ENCODE measurements at places on chromosomes 13 and 19.

- DNase-seq, result no peak
Measured at GRCh38 chr19:8074501-8074900, 21.9 kb downstream of the CCL25 start.

DNA sequence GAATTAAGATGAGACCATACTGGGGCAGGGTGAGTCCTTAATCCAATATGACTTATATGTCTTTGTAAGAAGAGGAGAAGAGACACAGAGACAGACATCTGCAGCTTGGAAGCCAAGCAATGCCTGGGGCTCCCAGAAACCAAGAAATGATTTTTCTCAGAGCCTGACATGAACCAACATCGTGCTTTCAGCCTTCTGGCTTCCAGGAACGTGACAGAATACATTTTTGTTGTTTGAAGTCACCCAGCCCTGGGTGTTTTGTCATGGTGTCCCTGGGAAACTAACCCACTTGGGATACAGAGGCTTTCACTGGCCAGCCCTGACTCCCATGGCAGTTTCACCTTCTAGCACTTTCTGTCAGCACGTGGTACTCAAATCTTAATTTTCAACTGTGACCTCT, 95.3 kb upstream of the SLC10A2 start:
- DNase-seq, result no peak

GRCh38 chr19:48230555-48231129, 25.1 kb downstream of the CARD8 start:
- DNase-seq, result no peak

GRCh38 chr19:29724102-29724641, 9.1 kb upstream of the C19orf12 start:
- DNase-seq, result peak; percentile 16

GRCh38 chr19:53102756-53103233, 427 bp downstream of the ZNF160 start:
- DNase-seq, result peak; percentile 11

GRCh38 chr13:73677048-73677601, 457.1 kb downstream of the KLF12 start:
- DNase-seq, result no peak

- no peak for DNase-seq
Measured at GRCh38 chr13:95087746-95088305, 213.4 kb downstream of the ABCC4 start.

GRCh38 chr13:27371932-27372331, 52.5 kb upstream of the GTF3A start:
- DNase-seq, result no peak

DNA sequence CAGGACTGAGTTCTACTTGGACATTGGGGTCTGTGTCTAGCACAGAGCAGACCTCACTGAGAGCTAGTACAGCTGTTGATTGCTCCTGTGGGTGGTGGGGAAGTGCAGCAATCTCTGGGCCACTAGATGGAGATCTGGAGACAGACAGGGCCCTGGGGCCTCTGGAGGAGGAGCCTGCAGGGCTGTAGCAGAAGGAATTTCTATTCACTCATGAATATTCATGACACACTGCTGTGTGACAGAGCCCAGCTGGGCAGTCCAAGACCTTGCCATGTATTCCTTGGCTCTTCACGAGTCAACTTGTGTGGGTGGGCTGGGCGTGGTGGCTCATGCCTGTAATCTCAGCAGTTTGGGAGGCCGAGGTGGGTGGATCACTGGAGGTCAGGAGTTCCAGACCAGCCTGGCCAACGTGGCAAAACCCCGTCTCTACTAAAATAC, 37.5 kb downstream of the SUGP2 start:
- DNase-seq, result no peak

DNA sequence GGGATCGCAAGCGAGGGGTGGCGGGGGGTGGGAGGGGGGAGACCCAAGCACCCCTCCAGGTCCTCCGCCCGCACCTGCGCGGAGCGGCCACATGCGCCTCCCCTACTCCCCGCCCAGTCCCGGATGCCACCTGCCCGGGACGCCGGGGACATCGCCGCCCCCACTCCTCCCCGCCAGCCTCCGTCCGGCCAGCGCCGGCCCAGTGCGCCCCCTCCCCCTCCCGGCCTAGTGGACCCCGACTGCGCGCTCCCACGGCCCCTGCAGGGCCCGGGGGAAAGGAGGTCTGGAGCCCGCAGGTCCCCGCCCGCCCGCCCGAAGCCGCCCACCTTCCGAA, 263 bp downstream of the RHPN2 start:
- DNase-seq, result no peak
